Gastroesophageal sphincter (tissue), 4 donors: ENCODE measurements at places on chromosomes 7 and 10. TPM values are rescaled to one million over a fixed set of nuclear protein-coding genes. Genes with fewer than 3 reads are reported as not detected.

- no peak for ATAC-seq
Observed at GRCh38 chr10:20233423-20233822, 417.2 kb downstream of the PLXDC2 start.

- no peak for ATAC-seq
Observed at GRCh38 chr7:20240080-20240926, 23.1 kb upstream of the MACC1 start.

The IDI2 gene
- not detected for total RNA-seq

The CYP17A1 gene
- not detected for total RNA-seq

The TMEM184A gene
- 0.31 TPM for total RNA-seq
